ENCODE measurements at places on chromosomes 1 and 21.

- DNase-seq = no peak
These were observed 70.0 kb upstream of the AJAP1 start for GRCh38 chr1:4584449-4584848.

DNA sequence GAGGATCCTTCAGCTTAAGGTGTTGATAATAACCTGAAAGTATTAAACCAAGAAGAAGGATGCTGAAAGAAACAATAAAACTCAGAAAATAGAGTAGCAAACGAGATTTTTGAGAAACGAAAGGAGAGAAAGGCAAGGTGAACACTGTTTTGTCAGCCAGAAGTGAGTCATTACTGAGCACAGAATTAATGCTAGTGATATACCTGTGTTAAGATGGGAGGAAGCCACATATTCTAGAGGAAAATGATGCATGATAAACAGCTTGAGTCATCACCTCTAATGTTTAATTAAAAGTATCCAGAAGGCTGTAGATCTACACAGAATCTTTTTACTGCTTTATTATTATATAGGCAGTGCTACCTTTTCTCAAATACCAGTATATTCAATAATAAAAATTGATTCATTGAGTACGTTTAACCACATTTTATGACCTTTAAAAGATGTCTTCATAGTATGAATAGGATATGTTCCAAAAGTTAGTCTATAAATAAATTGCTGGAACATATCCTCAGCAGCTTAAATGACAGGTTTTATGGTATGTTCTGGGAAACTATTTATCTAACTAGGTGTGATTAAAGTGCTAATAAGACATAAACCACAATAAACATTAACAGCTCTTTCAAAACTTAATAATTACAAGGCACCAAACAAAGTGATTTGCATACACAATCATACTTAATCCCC, 10.3 kb downstream of the SH3GLB1 start:
- DNase-seq = no peak

- no peak for DNase-seq
These were observed 3.1 kb downstream of the LRRC40 start for GRCh38 chr1:70202173-70202758.

GRCh38 chr1:220556641-220557040, 28.7 kb downstream of the MARK1 start:
- no peak for DNase-seq

DNA sequence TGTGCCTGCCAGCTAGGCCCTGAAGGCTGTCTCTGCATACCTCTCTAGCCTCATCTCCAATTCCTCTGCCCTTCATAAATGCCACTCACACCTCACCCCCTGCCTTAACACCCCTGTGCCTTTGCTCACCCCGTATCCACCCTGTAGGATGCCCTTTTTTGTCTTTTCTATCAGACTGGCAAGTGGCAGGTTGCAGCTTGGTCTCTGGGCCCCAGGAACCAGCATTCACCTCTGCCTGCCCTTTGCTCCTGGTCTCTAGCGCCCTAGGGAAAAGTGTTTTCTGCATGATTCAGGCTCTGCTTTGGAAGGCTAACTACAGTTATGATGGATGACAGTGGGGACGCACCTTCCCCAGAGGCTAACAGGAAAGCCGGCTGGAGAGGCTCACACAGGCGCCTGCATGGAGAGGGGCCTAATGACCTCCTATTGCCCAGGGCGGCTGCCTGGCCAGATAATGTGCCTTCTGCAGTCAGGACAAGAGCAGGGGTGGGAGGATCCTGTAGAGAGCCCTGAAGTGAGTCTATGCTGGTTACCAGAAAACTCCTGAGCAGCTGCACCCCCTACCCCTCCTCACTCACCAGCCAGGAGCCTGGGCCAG, 11.2 kb downstream of the KANK4 start:
- no peak for DNase-seq

- DNase-seq = no peak
These were observed 65.8 kb downstream of the HUNK start for GRCh38 chr21:31938330-31939301.

- no peak for DNase-seq
These were observed 98.4 kb downstream of the MAGI3 start for GRCh38 chr1:113488576-113489177.

DNA sequence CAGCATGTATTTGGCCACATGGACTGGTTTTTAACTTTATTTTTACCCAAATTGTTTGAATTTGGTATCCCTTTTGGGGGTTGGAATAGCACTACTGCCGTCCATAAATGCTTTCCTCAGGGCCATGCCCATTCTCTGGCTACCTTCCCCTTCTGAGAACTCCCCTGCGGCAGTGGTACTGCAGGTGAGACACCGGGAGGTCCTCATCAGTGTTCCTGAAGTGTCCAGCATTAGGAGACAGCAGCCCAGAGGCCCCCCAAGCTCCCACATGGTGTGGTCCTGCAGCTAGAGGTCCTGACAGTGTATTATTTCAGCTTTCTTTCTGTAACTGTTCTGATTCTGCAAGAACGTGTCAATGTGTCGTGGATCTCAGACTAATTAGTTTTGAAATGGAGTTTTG, 8.9 kb downstream of the LMO4 start:
- no peak for DNase-seq

DNA sequence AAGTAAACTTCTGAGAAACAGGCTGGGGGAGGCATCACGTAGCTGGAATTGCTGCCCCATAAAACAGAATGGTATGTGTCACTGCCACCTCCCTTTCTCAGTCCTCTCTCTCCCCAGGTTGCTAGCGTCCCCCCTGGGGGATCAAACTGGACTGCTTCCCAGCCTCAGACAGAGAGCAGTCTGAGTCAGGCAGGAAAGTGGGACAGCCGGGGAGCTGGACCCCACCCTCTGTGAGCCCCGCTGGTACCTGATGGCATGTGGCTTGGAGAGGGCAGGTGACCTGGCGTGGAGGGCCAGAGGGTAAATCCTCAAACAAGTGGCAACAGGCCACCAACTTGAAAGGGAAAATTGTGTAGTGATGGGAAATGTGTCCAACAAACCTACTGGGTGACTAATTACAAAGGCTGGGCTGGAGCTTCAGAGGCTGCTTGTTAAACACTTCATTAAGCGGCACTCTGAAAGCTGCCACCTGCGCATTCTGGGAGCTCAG, 1.0 kb upstream of the SFN start:
- no peak for DNase-seq
